ENCODE measurements at places on chromosomes 4 and X.

DNA sequence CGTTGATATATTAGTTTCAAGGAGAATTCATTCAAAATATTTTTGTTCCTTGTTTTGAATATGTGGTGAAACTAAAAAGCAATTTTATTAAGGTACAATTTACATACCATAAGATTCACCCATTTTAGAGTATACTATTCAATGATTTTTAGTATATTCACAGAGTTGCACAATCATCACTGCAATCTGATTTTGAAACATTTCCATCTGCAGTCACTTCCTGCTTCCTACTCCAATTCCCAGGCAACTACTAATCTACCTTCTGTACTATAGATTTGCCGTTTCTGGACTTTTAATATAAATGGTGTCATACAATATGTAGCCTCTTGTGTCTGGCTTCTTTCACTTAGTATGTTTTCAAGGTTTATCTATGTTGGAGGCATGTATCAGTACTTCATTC, 71.3 kb downstream of the SLC9A7 start:
- H3K4me1 ChIP-seq, result no peaks in the 10 kb centered on the region
- no peak for DNase-seq
- H3K36me3 ChIP-seq, result no peaks in the 10 kb centered on the region
- H3K27me3 ChIP-seq, result no peaks in the 10 kb centered on the region

DNA sequence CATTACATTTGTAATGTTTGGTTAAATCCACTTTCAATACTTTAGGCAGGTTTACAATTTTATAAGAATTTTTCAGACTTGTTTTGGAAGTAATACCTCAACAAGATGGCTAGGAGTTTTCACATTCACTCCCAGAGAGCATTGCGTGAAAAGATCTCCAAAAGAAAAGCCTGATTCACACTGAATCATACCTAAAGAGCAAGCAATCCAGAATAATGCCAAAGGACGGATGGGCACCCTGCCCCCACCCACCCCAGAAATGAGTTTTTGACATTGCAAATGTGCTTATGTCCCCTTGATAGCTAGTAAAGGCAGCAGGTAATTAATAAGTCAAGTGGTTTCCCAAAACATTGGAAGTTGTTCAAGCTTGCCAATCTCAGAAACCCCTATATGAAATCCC, 557.7 kb upstream of the TENM3 start:
- no peak for DNase-seq
- H3K27me3 ChIP-seq, result no peaks in the 10 kb centered on the region
- H3K4me3 ChIP-seq, result no peak overlapping the region
- H3K36me3 ChIP-seq, result no peaks in the 10 kb centered on the region
- no peak overlapping the region for H3K27ac ChIP-seq

GRCh38 chr4:38663090-38663800, 754 bp upstream of the KLF3 start:
- H3K27me3 ChIP-seq, result no peaks in the 10 kb centered on the region
- peaks cover 8% of the 10 kb centered on the region for H3K36me3 ChIP-seq

- no peak overlapping the region for H3K4me3 ChIP-seq
- H3K27me3 ChIP-seq, result no peaks in the 10 kb centered on the region
- peaks cover 12% of the 10 kb centered on the region for H3K4me1 ChIP-seq
- no peak overlapping the region for H3K27ac ChIP-seq
Observed at GRCh38 chrX:1387141-1387776, 4.7 kb downstream of the SLC25A6 start.

- no peaks in the 10 kb centered on the region for H3K27me3 ChIP-seq
- no peak for DNase-seq
- no peak overlapping the region for H3K27ac ChIP-seq
- H3K36me3 ChIP-seq, result no peaks in the 10 kb centered on the region
- no peaks in the 10 kb centered on the region for H3K4me1 ChIP-seq
Observed at GRCh38 chr4:61924131-61924530, 724.0 kb downstream of the ADGRL3 start.

- DNase-seq, result no peak
- H3K36me3 ChIP-seq, result peaks cover 2% of the 10 kb centered on the region
- no peak overlapping the region for H3K4me3 ChIP-seq
- no peaks in the 10 kb centered on the region for H3K27me3 ChIP-seq
- H3K4me1 ChIP-seq, result peaks cover 8% of the 10 kb centered on the region
- H3K27ac ChIP-seq, result no peak overlapping the region
Observed at GRCh38 chr4:6963139-6963611, 53.5 kb downstream of the TBC1D14 start.

GRCh38 chr4:12122316-12122715, 693.6 kb upstream of the HS3ST1 start:
- DNase-seq, result no peak
- no peaks in the 10 kb centered on the region for H3K36me3 ChIP-seq
- no peak overlapping the region for H3K4me3 ChIP-seq
- no peak overlapping the region for H3K27ac ChIP-seq
- no peaks in the 10 kb centered on the region for H3K27me3 ChIP-seq
- no peaks in the 10 kb centered on the region for H3K4me1 ChIP-seq

GRCh38 chr4:26290321-26290720, 30.5 kb upstream of the RBPJ start:
- H3K4me1 ChIP-seq, result peaks cover 9% of the 10 kb centered on the region
- no peaks in the 10 kb centered on the region for H3K36me3 ChIP-seq
- no peak overlapping the region for H3K4me3 ChIP-seq
- no peak for DNase-seq
- H3K27ac ChIP-seq, result no peak overlapping the region

DNA sequence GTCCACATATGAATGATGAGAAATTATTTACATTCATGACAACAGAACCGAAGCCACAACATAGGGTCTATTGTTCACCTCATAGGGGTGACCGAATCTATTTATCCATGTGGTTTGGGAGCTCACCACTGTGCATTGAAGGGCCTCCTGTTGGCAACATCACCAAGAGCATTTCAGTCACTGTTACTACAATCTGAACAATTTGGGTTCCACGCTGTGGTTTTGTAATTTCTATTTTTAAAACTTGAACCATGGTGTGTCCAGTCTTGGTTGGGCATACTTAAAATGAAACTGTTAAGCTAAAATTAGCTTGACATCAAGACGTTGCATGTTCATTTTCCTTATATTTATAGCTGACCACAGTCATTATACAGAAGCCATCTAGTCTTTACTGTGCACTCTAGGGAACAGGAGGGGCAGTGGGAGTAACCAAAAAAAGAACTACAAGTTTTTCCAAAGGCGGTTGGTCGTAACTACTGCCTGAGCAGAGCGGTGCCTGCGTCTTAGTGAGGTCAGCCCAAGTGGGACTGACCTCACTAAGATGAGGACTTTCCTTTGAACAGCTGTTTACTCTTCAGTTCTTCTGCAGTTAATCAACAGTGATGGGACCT, 192.1 kb downstream of the SPRY1 start:
- H3K4me1 ChIP-seq, result peaks cover 22% of the 10 kb centered on the region
- no peak for DNase-seq
- H3K27me3 ChIP-seq, result no peaks in the 10 kb centered on the region
- no peak overlapping the region for H3K4me3 ChIP-seq
- H3K36me3 ChIP-seq, result peaks cover 15% of the 10 kb centered on the region

GRCh38 chrX:38452603-38453002, 100.2 kb downstream of the OTC start:
- no peaks in the 10 kb centered on the region for H3K36me3 ChIP-seq
- no peak for DNase-seq
- H3K4me1 ChIP-seq, result no peaks in the 10 kb centered on the region
- no peak overlapping the region for H3K4me3 ChIP-seq
- H3K27ac ChIP-seq, result no peak overlapping the region

DNA sequence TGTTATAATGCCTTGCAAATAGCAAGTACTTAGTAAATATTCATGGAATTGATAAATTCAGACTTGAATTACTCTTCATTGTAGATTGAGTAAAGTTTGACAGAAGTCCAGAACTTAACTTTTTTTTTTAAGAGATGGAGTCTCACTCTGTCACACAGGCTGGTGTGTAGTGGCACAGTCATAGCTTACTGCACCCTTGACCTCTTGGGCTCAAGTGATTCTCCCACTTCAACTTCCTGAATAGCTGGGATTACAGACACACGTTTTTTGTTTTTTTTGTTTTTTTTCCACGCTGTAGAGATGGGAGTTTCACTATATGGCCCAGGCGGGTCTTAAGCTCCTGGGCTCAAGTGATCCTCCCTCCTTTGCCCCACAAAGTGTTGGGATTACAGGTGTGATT, 32.1 kb downstream of the UBE2K start:
- no peak overlapping the region for H3K4me3 ChIP-seq
- peaks cover 6% of the 10 kb centered on the region for H3K36me3 ChIP-seq
- no peak overlapping the region for H3K27ac ChIP-seq
- DNase-seq, result no peak
- H3K4me1 ChIP-seq, result peaks cover 4% of the 10 kb centered on the region
- no peaks in the 10 kb centered on the region for H3K27me3 ChIP-seq

DNA sequence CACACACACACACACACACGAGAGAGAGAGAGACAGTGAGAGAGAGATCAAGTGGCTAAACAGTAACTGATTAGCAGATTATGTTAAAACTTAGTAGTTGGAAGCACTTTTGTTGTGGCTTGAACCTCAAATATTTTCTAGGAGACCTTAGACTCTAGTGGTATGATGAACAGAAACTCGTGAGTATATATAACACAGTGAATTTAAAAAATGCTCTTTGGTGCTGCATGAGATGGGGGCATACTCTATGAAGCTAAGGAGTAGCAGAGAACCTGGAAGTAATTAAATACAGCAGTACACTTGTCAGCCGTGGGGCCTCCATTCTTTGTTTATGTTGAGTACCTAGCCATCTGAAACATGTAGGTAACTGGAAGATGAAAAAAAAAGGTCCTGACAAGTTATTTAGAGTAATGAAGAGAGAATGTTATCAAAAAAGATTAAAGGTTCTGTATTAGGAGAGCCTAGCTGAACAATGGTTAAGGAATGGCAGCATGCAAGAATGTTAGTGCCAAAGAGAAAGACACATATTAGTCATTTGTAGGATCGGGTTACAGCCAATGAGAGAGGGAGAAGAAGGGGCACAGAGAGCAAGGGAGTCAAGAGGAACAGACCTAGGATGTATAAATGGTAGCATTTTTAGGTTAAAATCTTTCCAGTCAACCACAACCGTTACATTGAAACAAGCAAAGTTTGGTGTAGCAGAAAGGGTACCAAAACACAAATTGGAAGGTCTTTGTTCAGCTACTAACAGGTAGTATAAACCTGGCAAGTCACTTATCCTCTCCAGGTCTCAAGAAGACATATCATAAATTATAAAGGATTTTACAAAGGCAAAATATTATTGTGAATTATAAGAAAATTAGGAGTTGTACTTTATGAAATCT, 316.7 kb upstream of the DIPK2B start:
- no peak overlapping the region for H3K27ac ChIP-seq
- H3K27me3 ChIP-seq, result peaks cover 3% of the 10 kb centered on the region
- H3K4me3 ChIP-seq, result no peak overlapping the region
- no peak for DNase-seq
- no peaks in the 10 kb centered on the region for H3K36me3 ChIP-seq

- no peak overlapping the region for H3K4me3 ChIP-seq
- no peak for DNase-seq
- no peaks in the 10 kb centered on the region for H3K27me3 ChIP-seq
Observed at GRCh38 chrX:118049713-118050112, 66.9 kb downstream of the KLHL13 start.

DNA sequence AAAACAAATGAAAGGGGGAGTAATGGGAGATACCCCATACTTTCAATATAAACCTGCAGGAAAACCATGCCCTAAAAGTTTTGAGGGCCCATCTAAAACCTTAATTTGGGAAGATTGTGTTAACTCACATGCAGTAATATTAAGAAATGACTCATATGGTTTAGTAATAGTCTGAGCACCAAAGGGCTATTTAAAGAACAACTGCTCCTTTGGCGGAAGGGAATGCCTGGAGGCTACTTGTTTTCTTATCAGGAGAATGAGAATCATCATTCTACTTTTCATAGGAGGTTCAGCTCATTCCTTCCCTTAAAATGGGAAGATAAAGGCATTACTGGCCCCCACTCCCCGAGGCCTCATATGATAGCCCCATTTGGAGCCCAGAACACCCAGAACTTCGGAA, 47.6 kb downstream of the SPIN3 start:
- no peak overlapping the region for H3K27ac ChIP-seq
- DNase-seq, result no peak
- peaks cover 3% of the 10 kb centered on the region for H3K36me3 ChIP-seq
- H3K27me3 ChIP-seq, result peaks cover 2% of the 10 kb centered on the region

GRCh38 chr4:184641022-184641421, 8.2 kb downstream of the CASP3 start:
- no peak overlapping the region for H3K27ac ChIP-seq
- no peak overlapping the region for H3K4me3 ChIP-seq
- H3K36me3 ChIP-seq, result peaks cover 48% of the 10 kb centered on the region
- DNase-seq, result no peak

- no peak overlapping the region for H3K4me3 ChIP-seq
- H3K4me1 ChIP-seq, result no peaks in the 10 kb centered on the region
- H3K27ac ChIP-seq, result no peak overlapping the region
- H3K36me3 ChIP-seq, result no peaks in the 10 kb centered on the region
Observed at GRCh38 chr4:138399081-138399480, 156.9 kb upstream of the SLC7A11 start.

GRCh38 chr4:129144755-129145206, 48.8 kb downstream of the C4orf33 start:
- no peak overlapping the region for H3K4me3 ChIP-seq
- peaks cover 30% of the 10 kb centered on the region for H3K27me3 ChIP-seq
- no peaks in the 10 kb centered on the region for H3K36me3 ChIP-seq
- no peak overlapping the region for H3K27ac ChIP-seq
- no peak for DNase-seq

DNA sequence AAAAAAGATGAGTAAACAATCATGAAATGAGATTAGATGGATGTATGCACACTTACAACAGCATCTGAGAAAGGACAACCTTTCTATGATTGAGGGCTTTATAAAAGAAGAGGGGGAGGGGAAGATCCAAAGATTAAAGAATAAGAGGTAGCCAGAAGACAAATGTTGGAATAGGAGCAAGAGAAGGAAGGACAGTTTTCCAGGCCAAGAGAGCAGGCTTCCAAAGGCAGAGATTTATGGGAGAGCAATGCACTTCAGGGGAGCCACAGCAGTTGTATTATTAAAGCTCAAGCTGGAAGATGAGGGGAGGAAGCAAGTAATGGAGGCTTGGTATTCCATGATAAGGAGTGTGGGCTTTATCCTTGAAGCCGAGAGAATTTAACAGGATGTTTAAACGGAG, 110.3 kb upstream of the PTPN13 start:
- H3K27ac ChIP-seq, result no peak overlapping the region
- no peaks in the 10 kb centered on the region for H3K36me3 ChIP-seq
- no peak overlapping the region for H3K4me3 ChIP-seq
- peaks cover 10% of the 10 kb centered on the region for H3K4me1 ChIP-seq
- peaks cover 8% of the 10 kb centered on the region for H3K27me3 ChIP-seq
- DNase-seq, result no peak

Data from activated naive CD8-positive, alpha-beta T cell treated with anti-CD3 and anti-CD28 coated beads, Interleukin-2, amount 10 ng/mL, durations not matched to agents 7 days and 5 days (primary cell).